ENCODE measurements at places on chromosomes 2 and 18.
A peak's percentile ranks its signal among the peaks of the same experiment; 100 is the strongest.

GRCh38 chr2:190365499-190366204 lies 22.3 kb downstream of the INPP1 start:
- no peak for DNase-seq

- DNase-seq: no peak
Observed at GRCh38 chr2:44299635-44300034, 24.4 kb downstream of the SLC3A1 start.

GRCh38 chr18:63149302-63149587 lies 170.3 kb downstream of the BCL2 start:
- DNase-seq: no peak

DNA sequence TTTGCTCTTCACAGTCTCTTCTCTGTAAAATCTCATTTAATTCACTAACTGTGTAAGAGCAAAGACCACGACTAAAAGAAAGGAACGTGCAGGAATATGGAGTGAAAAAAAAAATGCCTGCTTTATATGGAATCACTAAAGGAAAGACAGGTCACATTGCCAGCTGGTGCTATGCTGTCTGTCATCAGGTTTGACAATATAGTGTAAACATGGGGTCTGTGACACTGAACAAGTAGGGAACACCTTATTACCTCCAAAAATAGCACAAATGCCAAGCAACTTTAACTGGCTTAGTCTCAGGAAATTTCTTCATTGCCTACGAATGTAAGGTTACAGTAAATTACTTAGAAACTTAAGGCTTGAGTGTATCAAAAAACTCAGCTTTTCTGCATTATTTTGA lies 364.5 kb upstream of the LINC00305 start:
- no peak for DNase-seq

- DNase-seq: no peak
Observed at GRCh38 chr2:159760326-159760725, 37.7 kb downstream of the CD302 start.

- no peak for DNase-seq
Observed at GRCh38 chr2:8121022-8121825, 560.6 kb upstream of the ID2 start.

- DNase-seq: no peak
Observed at GRCh38 chr2:161230959-161231358, 70.7 kb downstream of the TANK start.

DNA sequence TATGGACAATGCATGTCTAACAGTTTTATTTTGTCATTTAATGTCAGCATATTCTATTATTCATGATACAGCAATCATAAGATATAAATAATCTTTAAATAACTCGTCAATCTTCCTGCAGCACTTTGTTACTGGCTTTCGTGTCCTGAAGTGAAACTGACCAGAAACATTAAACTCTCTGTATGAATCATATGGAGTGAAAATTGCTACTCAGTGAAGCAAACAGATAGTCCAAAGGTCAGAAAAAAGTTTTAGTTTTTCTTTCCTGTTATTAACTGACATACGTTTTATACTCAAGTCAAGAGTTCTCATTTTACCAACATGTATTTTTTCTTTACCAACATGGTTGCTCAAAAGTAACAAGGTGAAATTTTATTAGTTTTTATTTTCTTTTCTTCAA lies 106.8 kb upstream of the GALNT5 start:
- no peak for DNase-seq

GRCh38 chr2:43435746-43436145 lies 160.1 kb downstream of the THADA start:
- DNase-seq: no peak

- no peak for DNase-seq
Observed at GRCh38 chr2:153668923-153669322, 190.4 kb upstream of the RPRM start.

DNA sequence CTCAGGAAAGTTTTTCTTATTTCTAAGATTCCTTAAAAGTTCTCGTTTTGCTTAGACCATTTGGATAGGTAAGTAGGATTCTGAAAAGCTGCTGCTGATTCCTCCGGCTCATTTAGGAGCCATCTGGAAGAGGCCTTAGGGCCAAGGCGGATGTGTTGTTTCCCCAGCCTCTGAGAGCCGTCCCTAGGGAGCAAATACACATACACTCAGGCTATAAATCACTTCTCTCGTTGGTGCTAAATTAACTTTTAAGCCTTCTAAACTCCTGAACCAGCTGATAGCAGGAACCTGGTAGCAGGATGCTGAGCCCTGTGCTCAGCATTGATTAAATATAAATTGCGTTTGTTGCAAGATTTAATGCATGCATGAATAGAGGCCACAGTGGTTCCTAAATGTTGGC lies 109.8 kb downstream of the ADCYAP1 start:
- DNase-seq: no peak

GRCh38 chr18:27711382-27711781 lies 465.5 kb downstream of the CDH2 start:
- no peak for DNase-seq

- no peak for DNase-seq
Observed at GRCh38 chr18:64053246-64053645, 83.4 kb downstream of the SERPINB8 start.

GRCh38 chr2:144217853-144218633 lies 301.9 kb downstream of the ZEB2 start:
- no peak for DNase-seq

DNA sequence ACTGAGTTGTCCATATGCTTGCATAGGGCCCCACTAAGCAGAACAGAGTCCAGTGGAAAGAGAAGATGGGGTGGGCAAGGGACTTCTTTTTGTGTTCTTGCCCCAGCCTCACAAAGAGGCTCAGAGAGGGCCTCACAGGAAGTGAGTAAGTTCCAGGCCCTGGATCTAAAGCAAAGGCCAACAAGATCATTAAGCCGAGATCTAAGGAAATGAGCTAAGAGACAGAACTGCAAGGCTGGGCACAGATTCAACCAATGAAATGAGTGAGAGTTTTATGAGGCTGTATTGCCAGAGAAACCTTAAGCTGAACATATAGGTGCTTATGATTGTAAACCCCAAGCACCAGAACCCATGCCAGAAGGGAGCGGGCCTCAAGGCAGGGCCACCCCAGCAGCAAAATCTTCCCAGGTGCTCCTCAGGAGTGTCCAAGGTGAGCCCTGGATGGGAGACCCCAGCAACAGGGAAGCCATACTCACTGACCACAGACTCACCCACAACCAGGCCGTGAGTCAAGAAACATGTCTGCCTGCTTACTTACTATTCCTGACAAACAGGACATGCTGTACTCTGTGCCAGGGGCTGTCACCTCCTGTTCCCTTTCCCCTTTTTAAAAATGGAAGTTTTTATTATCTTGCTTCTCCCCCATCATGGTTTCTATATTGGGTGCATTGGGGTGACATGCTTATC lies 40.2 kb downstream of the SLC14A1 start:
- no peak for DNase-seq

- no peak for DNase-seq
Observed at GRCh38 chr2:75560022-75560767, 544 bp downstream of the EVA1A start.

GRCh38 chr2:201987426-201987825 lies 46.2 kb upstream of the FZD7 start:
- DNase-seq: no peak

GRCh38 chr2:1594373-1595171 lies 149.7 kb downstream of the PXDN start:
- no peak for DNase-seq

- DNase-seq: peak; percentile 10
Observed at GRCh38 chr2:233470011-233470687, 96.4 kb downstream of the USP40 start.

- DNase-seq: peak; percentile 46
Observed at GRCh38 chr2:175880-176820, 87.7 kb downstream of the SH3YL1 start.

GRCh38 chr2:39492095-39492590 lies 55.1 kb upstream of the MAP4K3 start:
- DNase-seq: no peak

DNA sequence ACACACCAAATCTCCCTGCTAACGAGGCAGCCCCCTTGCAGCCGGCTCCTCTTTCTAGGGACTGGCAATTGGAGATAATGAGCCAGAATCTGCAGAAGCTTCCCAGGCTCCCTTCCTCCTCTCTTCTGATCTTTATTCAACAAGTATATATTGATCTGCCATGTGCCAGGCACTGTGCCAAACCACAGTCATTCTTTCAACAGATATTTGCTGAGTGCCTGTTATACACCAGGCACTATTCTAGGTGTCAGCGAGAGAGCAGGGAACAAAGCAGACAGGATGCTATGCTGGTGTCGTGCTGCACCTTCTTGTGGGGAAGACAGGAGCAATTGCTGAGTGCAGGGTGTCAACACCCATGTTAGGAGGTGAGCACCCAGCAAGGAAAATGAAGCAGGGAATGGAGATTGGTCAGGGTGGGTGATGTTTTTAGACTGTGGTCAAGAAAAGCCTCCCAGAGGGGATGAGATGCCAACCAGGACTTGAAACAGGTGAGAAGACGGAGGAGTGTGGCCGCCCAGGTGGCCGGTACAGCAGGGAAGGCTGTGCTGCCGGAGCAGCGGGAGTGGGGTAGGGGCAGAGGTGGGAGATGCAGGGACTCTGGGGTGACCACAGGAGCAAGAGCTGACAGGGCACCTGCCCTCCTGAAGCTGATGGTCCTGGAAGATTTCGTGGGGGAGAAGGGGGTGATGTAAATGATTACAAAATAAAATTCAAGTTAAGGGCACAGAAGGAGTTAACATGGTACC lies 307.6 kb upstream of the RAB12 start:
- no peak for DNase-seq

GRCh38 chr18:79458131-79458838 lies 62.6 kb downstream of the NFATC1 start:
- no peak for DNase-seq

- DNase-seq: no peak
Observed at GRCh38 chr2:42721898-42722297, 42.0 kb downstream of the OXER1 start.

DNA sequence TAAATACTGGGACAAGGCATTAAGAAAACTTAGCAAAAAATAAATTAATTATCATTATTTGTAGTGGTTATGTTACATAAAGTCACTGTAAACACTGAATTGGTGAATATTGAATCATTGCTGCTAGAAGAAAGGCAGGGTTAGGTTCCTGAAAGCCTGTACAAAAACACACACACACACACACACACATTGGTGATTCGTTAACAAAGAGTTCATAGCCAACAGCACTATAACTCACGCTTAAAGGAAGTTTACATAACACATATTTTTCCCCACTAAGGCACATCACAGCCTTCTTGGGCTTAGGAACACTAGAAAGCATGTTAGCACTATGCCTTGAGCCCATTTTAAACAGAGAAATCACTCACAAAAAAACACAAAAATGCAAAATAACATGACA lies 690.0 kb upstream of the PIK3C3 start:
- DNase-seq: no peak

DNA sequence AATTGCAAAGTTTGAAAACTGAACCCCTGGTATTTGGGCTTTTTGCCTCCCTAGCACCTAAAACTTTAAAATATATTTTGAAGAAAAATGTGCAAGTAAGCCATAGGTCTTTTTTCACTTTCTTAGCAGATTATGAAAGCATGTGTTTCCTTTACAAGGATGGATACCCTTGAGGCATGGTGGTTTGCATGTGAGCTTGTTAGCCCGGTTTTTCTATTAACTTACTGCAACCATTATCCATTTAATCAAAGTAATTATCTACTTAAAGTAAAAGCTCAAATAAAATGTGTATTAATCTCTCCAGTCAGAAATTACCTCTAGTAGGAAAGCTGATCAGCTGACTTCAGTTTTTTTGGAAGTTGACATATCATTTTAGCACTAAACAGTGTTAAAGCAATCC lies 140.6 kb downstream of the EML6 start:
- no peak for DNase-seq

- DNase-seq: no peak
Observed at GRCh38 chr2:224046752-224047151, 7.7 kb upstream of the SERPINE2 start.

DNA sequence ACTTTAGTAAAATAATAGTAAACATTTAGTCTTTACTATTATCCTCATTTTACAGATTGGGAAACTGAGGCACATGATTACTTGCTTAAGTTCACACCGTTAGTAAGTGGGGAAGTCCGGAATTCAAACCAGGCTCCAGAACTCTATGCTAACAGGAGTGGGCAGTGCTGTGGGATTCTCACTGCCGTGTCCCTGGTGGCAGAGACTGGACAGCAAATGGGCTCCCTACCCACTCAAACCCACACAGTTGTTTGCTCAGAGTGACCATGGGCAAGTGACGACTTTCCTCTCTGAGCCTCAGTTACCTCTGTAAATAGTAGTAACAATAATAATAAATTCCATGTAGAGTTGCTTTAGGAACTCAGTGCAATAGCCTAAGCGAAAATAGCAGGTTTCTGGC lies 24.0 kb downstream of the MAIP1 start:
- no peak for DNase-seq

DNA sequence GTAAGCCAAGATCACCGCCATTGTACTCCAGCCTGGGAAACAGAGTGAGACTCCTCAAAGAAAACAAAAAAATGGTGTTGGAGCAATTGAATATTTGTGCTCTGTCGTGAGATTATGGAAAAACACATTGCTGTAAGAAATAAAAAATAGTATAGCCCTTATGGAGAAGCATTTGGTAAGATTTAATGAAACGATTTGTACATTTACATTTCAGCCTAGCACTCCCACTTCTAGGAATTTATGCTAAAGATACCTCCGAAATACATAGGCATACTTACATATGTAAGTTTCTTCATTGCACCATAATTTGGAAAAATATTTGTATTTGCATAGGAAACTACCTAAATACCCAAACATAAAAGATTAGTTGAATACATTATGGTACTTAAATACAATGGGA lies 8.7 kb upstream of the DTNB start:
- no peak for DNase-seq
